ENCODE measurements at places on chromosomes 5 and 9.

DNA sequence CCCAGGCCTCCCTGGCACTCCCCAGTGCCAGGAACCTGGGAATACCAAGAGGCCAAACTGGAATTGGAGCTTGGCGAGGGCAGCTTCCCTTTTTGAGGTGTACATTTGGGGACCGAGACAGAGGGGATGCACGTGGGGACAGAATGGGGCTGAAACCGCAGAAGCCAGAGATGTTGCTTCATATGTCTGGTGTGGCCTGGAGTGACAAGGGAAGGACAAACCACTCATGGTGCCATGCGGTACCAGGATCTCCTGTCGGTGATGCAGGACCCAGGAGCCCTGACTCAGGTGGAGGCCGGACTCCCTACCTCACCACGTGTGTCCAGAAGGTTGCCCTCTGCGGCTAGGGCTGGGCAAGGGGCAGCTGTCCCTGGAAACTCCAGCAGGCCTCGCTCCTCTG is 4.0 kb upstream of the CSF2 start:
- no peak for DNase-seq

- no peak for DNase-seq
These were observed 169.9 kb upstream of the EFNA5 start for GRCh38 chr5:107840592-107840991.

- peak; percentile 74 for DNase-seq
These were observed 544 bp downstream of the NPM1 start for GRCh38 chr5:171387970-171388815.

DNA sequence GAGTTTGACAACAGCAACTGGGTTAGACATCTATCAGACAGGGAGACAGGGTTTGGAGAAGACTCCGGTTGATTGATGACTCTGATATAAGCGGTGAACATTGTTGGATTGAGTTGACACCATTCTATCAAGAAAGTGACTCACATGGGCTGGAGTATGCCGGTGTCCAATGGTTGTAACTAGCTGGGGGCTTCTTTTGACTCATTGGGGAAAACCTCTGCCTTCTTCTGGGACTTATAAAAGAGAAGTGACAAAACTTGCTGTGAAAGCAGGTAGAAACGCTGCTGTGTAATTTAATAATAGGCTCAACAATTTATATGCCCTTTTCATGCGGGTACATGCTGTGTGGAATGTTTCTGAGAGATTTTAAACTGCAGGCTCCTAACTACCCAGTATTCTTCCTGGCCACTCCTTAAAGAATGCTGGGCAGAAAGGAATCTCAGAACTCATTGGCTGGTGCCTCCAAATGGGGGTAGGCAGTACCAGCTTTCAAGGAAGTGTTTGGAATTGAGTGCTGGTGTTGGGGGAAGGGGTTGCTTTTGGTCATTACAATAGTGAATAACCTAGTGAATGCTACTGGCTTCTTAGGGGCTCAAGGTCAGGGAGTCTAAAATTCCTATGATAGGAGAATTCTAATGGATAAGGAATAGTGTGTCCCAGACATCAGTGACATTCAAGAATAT is 43.9 kb downstream of the FYB1 start:
- no peak for DNase-seq

DNA sequence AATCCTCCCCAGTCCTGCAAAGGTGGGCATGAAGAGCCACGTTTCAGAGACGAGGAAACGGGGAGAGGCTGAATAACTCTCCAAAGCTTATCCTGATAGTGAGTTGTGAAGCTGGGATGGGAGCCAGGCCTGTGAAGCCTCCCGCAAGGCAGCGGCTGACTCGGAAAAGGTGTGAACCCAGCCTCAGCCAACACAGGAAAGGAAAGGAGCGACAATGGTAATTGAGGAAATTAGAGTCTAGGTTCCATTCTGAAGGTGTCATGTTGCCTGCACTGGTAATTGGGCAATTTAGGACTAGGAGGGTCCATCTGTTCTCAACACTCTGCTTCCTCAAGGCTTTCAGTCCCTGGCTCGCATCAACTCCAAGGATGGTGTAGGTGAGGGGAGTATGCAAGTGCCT is 83.4 kb downstream of the LIFR start:
- DNase-seq = no peak

GRCh38 chr9:126146254-126147145 is 180.1 kb upstream of the MVB12B start:
- no peak for DNase-seq

DNA sequence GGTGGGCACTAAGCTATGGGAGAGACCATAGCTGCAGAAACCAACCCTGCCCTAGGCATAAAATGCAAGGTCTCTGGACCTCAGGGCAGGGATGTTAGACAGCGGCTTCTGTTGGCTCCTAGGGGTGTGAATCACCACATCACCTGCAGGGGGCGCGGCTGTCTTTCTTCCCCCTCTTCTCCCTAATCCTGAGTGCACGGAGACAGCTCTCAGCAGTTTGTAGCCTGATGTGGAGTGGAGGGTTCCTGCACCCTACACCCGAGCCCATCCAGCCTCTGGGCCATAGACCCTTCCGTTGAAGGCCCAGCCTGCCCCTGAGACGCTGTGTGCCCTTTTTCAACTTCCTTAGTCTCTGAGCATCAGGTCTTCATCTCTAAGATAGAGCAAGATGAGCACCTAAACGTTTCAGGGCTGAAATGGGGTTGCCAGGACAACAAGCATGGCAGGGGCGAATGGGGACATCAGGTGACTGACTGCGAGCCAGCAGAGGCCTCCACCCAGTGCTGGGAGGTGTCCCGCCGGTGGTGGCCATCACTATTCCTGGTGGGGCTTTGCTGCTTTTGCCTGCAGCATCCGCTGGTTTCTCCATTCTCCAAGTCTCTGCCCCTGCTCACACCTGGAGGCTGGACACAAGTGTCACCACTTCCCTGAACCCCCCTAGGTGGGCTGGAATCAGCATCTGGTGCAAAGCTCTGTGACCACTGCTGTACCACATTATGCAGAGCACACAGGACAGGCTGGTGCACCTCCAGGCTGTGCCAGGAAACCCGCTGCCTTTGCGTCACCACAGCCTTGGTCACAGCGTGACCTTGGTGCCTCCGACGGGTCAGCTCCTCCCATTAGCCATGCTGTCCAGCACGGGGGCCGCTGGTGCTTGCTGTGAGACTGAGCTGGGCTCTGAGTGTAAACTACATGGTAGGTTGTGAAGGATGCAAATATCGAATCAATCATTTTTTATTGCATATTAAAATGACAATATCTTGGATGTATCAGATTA is 2.5 kb upstream of the SEC16A start:
- peak; percentile 65 for DNase-seq

DNA sequence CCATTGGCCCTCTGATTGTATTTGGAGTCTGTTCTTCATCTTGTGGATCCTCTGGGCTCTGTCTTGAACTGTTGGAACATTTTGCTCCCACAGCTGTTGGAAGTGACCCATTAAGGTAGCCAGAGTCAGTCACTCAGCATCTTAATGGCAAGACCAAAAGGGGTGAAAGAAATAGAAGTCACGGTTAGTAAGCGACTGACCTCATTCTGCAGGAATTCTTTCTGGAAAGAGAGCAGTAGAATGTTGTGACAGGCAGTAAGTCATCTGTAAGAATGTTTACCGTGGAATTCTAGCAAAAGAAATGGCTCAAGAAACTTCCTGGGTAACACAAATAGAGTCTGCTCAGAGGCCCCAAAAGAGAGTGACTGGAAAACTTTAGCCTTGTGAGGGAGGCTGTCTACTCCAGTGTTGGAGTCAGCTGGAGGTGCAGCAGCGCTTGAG is 28.6 kb upstream of the TNC start:
- no peak for DNase-seq

- peak; percentile 81 for DNase-seq
These were observed 16.0 kb downstream of the TRAF2 start for GRCh38 chr9:136902259-136902821.

DNA sequence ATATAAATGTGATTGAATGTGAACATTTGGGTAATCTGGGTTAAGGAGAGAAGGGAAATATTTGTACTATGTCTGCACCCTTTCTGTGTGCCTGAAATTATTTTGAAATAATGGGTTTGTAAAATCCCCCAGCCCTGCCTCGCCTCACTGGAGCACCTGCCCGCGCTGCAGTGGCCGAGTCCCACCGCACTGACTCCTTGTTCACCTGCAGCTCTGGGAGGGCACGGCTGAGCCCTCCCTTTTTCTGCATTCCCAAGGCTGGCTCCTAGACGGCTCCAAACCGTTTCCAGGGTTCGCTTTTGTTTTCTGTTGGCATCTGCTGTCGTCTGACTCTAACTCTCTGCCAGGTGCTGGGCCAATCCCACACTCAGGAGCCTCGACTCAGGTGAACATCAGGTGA is 17.6 kb upstream of the PPP1R26 start:
- DNase-seq = no peak

GRCh38 chr5:43572357-43572756 is 15.5 kb upstream of the PAIP1 start:
- DNase-seq = no peak

- no peak for DNase-seq
These were observed 21.8 kb upstream of the FKTN start for GRCh38 chr9:105535920-105536668.

DNA sequence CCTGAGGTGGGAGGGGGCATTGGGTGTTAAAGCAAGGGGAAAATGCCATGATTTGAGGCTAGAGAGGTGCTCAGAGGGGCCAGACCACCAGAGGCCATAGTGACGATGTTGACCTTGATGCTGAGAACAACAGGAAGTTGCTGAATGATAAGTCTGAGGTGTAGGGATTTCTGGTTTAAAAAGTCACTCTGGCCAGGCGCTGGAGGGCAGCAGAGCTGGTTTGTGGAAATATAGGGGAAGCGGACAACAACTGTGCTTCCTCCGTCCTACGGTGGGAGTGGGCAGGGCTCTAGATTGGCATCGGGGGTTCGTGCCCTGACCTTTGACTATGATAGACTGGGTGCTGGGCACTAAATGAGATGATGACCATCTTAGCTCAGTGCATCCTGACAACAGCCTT is 44.7 kb downstream of the STOM start:
- no peak for DNase-seq

GRCh38 chr9:126694206-126695081 is 80.7 kb downstream of the LMX1B start:
- no peak for DNase-seq

GRCh38 chr5:127878174-127878750 is 175.1 kb downstream of the CCDC192 start:
- DNase-seq = no peak

DNA sequence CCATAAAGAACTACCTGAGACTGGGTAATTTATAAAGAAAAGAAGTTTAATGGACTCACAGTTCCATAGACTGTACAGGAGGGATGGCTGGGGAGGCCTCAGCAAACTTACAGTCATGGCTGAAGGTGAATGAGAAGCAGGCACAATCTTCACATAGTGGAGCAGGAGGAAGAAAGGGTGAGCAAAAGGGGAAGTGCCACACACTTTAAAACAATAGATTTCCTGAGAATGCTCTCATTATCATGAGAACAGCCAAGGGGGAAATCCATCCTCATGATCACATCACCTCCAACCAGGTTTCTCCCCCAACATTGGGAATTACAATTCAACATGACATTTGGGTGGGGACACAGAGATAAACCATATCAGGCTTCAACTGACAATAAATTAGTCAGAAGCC is 664.9 kb downstream of the TAF11L14 start:
- DNase-seq = no peak

DNA sequence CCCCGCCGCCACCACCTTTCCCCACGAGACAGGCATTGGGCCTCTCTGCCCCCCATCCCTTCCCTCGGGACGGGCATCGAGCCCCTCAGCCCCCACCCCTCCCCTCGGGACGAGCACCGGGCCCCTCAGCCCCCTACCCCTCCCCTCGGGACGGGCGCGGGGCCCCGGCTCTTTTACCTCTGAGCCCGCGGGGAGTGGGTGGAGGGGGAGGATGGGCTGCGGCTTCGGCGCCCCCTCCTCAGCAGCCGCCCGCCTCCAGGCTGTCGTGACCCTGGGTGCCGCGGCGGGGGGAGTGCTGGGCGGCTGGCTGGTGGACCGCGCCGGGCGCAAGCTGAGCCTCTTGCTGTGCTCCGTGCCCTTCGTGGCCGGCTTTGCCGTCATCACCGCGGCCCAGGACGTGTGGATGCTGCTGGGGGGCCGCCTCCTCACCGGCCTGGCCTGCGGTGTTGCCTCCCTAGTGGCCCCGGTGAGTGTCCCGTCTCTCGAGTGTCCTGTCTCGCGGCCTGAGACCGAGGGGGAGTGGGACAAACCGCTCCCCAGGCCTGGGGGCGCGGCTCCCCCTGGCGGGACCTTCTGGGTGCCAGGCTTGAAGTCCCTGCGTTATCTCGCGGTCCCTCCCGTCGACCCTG is 791 bp downstream of the SLC2A8 start:
- DNase-seq = no peak

DNA sequence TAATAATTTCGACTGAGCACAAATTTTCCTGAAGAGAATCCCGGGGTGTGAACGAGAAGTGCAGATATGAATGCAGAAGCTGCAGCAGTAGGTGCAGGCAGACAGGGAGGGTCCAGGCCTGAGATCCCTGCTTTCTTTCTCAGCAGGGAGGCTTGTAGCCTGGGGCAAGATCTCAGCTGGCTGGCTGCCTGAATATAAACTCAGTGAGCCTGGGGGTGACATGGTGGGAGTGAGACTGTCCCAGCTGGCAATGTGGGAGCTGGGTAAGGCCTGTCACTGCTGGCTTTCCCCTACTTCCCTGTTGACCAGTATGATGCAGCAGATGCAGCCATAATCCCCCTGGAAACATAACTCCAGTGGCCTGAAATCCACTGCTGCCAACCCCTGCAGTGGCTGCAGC is 325.2 kb downstream of the CETN3 start:
- no peak for DNase-seq

DNA sequence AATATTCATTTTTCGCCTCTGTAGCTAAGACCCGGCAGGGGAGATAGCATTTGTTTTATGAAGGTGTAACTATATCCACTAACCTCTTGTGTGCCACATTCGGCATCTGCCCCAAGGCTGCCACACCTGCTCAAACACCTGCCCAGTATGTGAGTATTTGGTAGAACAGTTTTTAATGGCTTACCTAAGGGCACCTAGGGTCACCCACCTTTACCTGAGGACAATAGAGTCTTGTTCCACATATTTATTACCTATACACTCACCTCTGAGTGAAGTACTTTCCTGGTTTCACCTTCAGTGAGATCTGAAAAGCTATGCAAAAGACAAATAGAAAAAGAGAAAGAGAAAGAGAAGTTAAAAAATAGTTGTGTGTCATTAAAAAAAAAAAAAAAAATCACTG is 68.0 kb upstream of the PIP5K1B start:
- no peak for DNase-seq

GRCh38 chr5:6909901-6910300 is 196.7 kb downstream of the TENT4A start:
- DNase-seq = no peak

Measured in activated CD8-positive, alpha-beta memory T cell treated with anti-CD3 and anti-CD28 coated beads for 4 hours (primary cell).